ENCODE measurements at places on chromosomes 7 and 10.

- no peak for DNase-seq
These were observed 2.0 kb upstream of the GTPBP4 start for GRCh38 chr10:986137-986825.

DNA sequence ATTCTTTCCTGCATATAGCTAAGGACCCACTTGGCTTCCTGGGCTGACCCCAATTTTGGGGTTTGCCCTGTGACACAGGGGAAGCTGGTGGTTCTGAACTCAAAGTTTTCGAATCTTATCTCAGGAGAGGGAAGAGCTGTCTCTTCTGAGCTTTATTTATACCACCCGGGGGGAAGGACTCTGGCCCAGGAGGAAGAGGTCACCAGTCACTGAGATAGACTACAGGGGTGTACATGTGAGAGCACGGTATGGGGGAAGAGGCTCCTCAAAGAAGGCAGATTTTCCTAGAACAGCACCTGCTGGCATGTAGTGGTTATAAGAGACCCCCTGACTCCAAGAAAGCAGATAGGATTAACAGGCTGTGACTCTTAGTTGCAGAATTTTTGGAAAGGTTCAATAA is 101.8 kb upstream of the ELMO1 start:
- DNase-seq = no peak

DNA sequence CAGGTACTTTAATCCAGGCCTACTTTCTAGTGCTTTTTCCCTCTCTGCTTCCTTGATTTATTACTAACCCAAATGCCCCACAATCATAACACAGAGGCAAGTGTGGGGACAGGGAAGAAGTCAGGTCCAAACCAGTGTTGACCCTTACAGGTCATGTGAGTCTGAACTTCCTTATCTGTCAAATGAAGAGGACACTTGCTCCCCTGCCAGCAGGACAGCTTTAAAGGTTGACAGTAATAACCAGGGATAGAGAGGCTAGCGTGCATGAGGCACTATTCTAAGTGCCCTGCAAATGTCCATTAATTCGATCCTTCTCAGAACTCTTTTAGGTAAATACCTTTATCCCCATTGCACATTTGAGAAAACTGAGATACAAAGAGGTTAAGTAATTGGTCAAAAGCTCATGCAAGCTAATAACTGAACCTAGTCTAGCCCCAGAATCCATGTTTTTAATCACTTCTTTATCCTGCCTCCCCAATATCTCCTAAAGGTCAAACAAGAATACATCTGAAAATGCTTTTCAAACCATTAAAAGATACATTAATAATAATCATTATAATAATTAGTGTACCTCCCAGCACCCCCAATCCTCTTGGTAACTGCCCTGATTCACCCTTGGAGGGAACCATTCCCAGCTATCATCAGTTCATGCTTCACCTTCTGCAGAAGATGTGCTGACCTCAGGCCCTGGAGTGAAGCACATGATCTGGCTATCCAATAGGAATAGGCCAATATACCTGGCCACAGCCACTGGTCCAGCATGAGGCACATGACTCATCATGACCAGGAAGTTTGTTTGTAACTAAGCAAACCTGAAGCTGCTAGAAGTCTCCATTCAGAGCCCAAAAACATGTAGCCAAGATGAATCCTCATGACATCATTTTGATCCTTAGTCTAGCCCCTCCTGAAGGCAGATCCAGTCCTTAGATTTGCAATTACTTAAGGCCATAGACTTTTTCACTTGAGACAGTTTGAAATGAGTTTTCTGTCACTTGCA is 40.7 kb downstream of the SGMS1 start:
- DNase-seq = no peak

- no peak for DNase-seq
These were observed 117.3 kb upstream of the INHBA start for GRCh38 chr7:41820111-41820671.

DNA sequence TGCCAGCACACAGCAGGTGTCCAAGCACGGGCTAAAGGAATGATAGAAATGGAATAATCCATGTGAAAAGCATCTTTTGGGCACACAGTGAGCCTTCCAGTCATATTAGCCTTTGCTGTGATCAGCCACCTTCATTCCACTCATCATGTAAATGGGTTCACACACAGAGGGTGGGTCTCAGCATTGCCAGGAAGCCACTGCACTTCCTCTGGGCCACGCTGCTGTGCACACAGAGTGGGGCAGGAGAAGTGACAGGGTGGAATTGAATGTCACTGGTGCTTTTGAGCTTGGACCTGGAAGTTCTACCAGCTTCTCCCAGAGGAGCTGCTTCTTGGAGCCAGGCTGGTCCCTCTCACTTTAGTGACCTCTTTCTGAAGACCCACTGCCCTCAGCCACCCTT is 203.5 kb downstream of the USP6NL start:
- DNase-seq = no peak

- DNase-seq = no peak
These were observed 4.4 kb downstream of the PRKAR2B start for GRCh38 chr7:107048783-107049418.

DNA sequence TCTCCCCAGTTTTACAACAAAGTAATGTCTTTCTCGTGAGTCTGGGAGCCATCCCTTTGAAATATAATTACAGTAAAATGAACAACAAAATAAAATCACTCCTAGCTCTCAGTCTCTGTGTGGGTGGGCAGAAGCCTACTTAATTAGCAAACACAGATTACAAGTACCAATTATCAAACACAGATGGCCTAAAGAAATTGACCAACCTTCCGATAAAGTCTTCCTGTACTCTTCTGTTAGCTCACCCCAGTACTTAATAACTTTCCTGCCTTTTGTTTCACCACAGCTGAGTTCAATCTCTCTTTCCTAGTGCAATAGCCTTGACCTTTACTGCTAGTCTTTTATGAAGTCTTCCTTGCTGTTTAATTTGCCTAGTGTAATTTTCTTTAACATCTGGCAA is 719.2 kb upstream of the MBL2 start:
- DNase-seq = no peak

GRCh38 chr10:46544989-46545791 is 11.3 kb downstream of the GPRIN2 start:
- DNase-seq = no peak

- DNase-seq = no peak
These were observed 18.1 kb downstream of the ADRB1 start for GRCh38 chr10:114061789-114062188.

DNA sequence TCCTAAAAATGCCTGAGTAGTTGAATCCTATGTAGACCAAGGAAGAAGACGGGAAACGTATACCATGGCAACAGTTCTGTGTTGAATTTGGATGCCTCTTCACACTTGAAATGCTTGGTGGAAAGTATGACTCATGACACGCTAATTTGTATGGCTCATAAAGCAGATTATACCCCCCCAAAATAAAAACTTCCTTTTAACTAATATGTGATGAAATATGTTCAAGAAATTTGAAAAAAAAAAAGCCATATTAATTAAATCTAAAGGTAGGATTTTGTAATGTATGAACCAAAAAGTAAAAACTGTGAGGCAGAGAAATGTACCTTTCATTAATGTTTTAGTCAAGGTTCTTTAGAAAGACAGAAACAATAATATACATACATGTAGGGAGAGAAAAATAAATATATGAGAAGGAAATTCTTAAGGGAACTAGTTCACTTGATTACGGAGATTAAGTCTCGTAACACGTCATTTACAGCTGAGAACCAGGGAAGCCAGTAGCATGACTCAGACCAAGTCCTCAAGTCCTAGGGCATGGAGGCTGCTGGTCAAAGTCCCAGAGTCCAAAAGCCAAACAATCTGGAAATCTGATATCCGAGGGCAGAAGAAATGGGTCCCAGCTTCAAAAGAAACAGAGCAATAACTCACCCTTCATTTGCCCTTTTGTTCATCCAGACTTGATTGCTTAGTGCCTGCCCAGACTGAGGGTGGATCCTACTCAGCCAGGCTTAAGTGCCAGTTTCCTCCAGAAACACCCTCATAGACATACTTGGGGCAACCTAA is 485.1 kb downstream of the SEMA3D start:
- DNase-seq = no peak

DNA sequence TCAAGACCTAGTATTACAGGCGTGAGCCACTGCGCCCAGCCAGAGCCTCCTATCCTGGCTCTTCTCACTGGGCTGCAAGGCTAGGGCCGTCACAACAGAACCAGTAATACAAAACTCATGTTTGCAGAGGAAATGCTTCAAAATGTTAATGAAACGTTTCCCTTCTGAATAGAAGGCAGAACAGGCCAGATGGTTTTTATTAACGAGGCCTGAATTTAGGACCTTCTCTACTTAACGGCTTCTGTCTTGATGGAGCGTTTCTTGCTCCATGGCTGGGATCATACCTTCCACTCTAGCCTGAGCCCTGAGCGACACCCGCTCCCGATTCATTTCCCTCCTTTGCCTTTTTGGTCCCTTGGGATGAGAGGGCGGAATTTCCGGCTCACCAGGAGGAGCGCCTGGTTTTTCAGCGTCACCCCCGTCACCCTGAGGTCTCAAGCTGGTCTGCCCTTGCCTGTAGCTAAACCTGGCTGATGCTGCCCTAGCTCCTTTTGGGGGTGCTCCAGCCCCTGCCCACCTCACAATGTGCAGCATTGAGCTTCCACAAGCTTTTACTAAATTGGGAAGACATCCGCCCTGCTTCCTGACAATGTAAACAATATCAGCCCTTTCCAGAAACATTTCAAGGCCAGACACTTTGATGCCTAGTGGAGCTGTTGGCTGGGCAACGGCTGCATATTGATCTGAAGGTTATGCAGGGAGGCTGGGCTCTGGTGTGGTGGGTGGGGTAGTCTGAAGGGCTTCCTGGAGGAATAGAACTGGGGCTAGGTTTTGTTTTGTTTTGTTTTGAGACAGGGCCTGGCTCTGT is 5.2 kb downstream of the CLIP2 start:
- no peak for DNase-seq

DNA sequence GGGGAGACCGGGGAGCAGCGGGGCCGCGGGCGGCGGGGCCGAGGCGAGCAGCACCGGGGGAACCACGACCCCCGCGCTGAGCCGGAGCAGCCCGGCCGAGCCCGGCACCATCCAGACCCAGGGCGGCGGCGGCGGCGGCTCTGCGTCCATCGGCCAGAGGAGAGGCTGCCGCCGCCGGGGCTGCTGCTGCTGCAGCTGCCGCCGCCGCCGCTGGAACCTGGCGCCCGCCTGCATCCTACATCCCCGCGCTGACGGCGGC is 190 bp downstream of the TCERG1L start:
- no peak for DNase-seq

GRCh38 chr10:93180482-93180931 is 106.8 kb downstream of the CYP26A1 start:
- no peak for DNase-seq

DNA sequence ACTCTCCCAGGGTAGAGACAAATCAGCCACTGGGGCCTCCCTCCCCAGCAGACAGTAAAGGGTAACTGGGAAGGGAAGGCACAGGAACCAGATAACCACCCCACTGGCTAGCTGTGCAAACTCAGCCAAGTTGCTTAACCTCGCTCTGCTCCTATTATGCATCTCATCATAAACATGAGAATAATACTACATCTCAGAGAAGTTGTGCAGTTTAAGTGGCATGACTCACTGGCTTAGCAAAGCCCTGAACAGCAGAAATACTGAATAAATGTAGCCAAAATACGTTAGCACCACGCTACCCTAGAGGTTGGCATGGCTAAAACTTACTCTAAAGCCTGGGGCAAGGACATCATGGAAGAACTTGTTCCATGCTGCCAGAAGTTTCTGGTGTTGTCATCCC is 128.1 kb upstream of the ANK3 start:
- no peak for DNase-seq

- DNase-seq = no peak
These were observed 245.5 kb downstream of the SKAP2 start for GRCh38 chr7:26618898-26619297.

- no peak for DNase-seq
These were observed 31.4 kb upstream of the AQP1 start for GRCh38 chr7:30880125-30880720.

- no peak for DNase-seq
These were observed 205.9 kb upstream of the SVIL start for GRCh38 chr10:29840516-29841276.

DNA sequence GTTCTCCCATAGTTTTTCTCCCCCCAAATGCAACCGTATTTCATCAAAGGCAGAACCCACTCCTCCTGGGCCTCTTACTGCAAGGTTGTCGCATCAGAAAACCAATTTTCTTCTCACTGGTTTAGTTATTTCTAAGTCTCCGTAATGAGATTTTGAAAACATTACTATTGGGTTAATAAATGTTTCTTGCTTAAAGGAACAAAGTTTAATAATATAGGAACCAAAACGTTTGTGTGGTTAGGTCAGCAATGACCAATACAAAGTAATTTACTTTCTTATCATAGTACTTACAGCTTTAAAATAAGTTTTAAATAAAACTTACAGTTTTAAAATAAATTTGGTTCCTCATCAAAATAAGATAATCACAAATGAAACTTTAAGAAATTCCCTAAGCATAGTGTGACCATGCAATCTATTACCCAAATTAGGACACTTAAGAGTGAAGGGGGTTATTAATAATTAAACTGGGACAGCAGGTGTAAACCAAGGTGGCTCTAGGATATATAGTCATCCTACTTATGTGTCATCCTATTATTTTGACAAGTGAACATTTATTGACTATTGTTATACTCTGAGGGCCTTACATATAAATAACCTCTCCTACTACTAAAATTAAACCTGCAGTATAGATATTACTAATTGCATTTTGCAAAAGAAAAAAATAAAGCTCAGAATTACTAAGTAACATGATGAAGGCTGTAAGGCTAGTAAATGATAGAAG is 415.4 kb upstream of the LRRN3 start:
- DNase-seq = no peak

DNA sequence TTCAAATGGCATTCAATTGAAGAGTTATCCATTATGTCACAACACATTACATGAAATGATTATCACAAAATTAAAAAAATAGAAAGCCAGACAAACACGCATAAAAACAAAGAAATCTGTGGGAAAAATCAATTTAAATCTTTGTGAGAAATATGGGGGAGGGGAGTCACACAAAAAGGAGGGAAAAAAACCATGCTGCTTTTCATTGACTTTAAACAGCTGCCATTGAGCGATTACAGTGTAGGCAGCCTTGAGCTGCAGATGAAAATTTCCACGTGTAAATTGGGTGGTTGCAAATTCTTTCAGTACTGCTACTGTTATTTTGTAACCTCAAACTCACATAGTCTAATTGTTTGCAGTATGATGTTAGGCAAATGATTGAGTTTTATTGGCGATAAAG is 889.9 kb upstream of the PHF14 start:
- no peak for DNase-seq

DNA sequence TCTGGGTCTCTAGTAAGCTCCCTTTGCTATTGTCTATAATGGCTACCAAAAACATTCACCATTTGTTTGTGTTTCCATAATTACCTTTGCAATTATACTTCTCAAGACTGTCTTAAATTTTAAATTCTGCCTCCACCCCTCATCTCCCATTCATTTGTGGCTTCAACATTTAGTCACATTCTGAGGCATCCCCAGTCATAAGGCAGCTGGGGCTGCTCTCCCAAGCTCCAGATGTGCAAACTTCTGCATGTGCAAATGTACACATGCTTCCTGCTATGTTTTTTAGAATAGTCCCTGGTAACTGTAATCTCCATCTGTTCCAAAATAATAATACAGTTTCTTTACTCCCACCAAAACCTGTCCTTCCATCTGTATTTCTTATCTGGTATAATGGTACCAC is 97.3 kb downstream of the CDK6 start:
- DNase-seq = no peak

Data from stimulated activated CD4-positive, alpha-beta T cell treated with anti-CD3 and anti-CD28 coated beads, Interleukin-1b, Interleukin-23, amount 100 ng/mL, for 24 hours (primary cell).